Neuronal stem cell (in vitro differentiated cells): ENCODE measurements at places on chromosomes 6 and 20.

- DNase-seq: no peak
Observed at GRCh38 chr6:43520097-43520496, 3.2 kb downstream of the POLR1C start.

DNA sequence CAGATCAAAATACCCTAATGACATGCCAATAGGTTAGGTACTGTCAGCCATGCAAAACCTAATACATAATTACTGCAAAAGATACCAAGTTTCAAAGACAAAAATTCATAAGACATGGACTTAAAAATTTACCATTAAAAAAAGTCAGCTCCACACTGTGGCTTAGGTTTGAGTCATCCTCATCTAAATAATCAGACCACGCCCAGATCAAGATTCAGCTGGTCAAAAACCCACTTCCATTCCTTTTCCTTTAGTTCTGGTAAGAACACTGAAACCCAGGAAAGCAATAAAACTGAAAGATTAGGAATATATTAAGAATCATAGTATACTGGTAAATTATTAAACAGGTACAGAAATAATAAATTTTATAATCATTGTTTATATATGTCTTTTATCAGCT is 81.0 kb upstream of the ASF1A start:
- DNase-seq: no peak

DNA sequence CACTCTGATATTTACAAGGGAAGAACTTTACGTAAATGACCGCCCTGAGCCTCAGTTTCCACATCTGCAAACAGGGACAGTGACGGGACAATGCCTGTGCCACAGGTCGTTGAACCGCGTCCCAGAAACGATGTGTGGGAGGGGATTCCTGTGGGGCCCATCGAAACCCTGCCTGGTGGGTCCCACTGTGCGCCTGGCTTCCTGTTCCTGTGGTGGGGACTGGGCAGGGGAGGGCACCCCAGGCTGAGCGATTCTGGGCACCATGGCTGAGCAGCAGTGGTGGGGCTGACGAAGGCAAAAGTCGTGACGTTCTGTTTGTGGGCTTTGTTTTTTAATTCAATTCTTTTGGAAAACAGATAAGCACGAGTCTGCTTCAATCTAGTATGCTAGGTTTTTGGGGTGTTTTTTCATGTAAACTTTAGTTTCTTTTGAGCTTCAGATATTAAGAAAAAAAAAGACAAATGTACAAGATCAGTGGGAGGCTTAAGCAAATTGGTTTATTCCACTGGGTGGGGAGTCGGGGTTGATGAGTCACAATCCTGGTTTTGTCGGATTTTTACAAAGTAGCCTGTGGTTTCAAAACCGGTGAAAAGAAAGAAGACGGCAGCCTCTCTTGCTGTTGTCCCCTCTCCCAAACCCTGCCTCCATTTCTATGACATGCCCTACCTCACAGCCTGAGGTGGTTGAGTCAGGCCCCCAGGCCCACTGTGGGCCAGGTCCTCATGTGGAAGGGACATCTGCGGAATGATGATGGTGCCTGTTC is 40.4 kb downstream of the GNAS-AS1 start:
- no peak for DNase-seq

- no peak for DNase-seq
Observed at GRCh38 chr20:43386878-43387277, 70.8 kb upstream of the SRSF6 start.

DNA sequence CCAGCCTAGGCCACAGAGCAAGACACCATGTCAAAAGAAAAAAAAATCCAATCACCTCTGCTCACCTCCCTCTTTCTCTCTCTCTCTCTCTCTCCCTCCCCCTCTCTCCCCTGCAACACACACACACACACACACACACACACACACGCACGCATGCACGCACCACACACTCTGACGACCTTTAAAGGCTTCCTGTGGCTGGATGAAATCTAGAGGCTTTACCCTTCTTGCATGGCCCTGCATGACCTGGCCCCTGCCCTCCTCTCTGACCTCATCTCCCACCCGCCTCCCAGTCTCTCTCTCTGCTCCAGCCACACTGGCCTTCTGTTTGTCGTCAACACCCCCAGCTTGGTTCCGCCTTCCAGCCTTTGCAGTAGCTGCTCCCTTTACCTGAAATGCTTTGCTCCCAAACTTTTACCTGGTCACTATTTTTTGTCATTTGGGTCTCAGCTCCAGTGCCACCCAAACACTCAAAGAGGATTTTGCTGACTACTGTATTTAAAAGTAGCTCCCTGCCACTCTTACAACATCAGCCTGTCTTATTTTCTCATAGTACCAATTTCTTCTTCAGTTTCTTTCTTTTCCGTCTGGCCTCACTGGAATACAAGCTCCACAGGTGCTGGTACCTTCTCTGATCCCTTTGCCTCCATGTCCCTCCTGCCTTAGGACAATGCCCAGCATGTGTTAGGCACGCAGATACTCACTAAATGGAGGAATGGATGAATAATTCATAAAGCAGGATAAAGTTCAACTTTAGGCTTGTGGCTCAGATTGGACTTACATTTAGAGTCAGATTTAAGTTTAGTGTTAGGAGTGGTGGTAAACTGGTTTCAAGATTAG is 4.3 kb upstream of the LTA start:
- no peak for DNase-seq

DNA sequence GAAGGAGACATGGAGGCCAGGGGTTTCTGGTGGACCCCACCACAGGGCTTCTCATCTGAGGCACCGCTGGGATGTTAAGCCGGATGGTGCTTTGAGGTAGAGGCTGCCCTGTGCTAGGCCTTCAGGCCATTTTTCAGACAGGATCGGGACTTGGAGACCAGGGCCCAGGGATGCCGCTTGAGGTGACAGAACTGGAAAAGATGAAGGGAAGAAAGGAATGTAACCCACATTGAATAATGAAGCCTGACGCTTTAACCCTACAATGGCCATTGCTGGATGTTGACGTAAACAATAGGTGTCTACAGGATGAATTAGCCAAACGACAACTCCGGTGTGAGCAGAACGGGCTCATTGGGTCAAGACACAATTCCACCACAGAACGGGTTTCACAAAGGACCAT is 62.5 kb downstream of the CEBPB start:
- DNase-seq: no peak

DNA sequence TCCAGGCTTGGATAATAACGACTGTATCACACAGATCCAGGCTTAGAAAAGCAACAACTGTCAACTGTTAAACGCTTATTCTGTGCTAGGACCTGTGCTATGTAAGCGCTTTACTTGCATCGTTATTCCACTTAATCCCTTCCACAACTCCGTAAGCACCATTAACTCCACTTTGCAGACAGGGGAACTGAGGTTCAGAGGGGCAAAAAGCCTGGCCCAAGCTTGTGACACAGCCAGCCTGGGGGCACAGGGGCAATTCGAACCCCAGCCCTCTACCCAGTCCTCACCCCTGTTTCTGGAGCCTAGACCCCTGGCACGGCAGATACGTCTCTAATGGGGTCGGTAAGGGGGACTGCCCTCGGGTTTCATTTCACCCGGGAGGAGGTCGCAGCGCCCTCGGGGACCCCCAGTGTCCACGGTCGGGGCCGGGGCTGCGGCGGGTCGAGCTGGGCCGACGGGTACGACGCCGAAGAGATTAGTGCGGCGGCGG is 411 bp downstream of the DSN1 start:
- DNase-seq: no peak

DNA sequence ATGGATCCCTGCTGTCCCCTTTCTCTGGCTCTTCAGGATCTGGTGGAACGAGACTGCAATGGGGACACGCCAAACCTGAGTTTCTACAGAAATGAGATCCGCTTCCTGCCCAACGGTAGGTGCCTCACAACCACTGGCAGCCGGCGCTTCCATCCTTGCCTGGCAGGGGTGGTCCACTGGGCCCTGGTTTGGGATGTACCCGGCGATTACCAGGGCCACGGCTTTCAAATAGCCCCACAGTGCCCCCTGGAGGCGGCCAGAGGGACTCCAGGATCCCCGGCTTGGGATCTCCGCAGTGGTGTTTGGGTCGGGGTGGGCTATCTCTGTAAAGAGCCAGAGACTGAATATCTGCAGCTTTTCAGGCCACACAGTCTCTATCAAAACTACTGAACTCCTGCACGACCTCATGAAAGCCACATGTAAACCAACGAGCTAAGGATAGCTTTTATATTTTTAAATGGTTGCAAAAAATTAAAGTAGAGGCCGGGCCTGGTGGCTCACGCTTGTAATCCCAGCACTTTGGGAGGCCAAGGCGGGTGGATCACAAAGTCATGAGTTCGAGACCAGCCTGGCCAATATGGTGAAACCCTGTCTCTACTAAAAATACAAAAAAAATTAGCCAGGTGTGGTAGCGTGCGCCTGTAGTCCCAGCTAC is 3.7 kb downstream of the OGFR start:
- DNase-seq: peak; percentile 57

DNA sequence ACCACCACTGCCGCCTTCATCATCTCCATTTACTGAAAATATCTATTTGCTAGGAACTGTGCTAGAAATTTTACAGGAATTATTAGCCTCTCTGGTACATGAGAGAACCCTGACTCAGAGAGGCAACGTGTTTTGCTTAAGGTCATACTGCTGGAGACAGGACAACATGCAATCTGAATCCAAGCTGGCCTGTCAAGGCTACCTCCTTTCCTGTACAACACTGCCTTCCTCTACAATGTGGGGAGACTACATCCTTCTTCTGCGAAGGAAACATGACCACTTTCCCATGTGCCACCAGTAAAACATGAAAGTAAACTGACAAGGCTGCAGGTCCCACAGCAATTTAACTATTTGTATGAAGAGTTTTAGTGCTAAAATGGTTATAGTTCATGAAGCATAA is 200.9 kb downstream of the BACH2 start:
- DNase-seq: no peak

DNA sequence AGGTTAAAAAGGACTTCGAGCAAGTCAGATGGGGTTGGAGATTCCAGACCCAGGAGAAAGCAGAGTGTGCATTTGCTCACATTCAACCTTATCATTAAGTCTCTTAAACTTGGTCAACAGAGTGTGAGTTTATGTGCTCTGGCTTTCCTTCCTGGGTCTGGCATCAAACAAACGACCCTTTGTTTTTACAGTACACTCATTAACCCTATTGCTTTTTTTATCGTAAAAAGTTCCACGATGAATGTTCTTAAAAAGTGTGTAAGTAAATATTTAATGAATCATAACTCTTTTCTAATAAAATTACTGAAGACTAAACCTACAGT is 2.5 kb downstream of the FYN start:
- DNase-seq: no peak

DNA sequence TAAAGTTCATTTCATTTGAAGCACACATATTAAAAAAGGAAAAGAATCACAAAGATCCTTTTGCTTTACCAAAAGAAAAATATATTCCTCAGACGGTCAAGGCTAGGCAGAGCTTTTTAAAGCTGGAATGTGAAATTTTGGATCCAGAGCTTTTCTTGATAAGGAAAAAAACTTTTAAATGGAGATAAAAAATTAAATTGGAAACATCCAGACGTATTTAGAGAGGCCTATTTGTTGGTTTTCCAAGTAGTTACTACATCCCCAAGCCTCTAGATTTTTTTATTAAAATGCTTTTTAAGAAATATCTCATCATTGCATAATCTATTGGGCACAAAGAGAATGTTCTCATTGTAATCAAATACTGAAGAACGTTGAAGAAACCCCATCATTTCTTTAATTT is 385.7 kb upstream of the CITED2 start:
- no peak for DNase-seq

DNA sequence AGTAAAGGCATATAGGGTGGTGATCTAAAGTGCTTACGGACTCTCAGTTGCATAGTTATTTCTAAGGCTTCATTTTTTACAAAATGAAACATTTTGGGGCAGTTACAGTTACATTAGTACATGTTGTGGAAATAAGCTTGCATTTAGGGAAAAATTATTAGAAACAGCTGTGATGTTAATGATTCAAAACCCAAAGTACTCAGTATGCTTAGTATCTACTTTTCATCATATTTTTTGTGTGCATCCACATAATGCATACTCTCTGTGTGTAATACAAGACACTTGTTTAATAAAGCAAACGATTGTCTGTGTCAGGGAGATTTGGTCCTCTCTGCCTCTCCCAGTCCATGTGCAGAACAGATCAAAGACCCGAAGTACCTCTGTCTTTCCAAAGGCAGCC is 11.4 kb upstream of the TBX18 start:
- no peak for DNase-seq

- DNase-seq: no peak
Observed at GRCh38 chr6:12866422-12867029, 150.0 kb downstream of the PHACTR1 start.

DNA sequence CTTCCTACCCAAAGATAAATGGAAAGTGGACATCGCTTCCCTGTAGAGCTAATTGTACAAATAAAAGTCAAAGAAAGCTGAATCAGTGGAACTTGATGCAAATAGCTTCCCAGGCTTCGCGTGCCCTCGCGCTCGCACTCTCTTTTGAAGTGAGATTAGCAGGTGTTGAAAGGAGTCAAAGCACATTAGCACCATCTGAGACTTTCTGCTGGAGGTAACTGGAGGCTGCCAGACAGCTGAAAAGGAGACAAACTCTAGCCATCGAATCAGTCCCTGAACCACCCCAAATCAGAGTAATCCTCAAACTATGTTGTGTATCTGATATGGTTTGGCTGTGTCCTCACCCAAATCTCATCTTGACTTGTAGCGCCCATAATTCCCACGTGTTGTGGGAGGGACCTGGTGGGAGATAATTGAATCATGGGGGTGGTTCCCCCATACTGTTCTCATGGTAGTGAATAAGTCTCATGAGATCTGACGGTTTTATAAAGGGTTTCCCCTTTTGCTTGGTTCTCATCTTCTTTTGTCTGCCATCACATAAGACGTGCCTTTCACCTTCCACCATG is 23.7 kb downstream of the SULF2 start:
- DNase-seq: peak; percentile 35

DNA sequence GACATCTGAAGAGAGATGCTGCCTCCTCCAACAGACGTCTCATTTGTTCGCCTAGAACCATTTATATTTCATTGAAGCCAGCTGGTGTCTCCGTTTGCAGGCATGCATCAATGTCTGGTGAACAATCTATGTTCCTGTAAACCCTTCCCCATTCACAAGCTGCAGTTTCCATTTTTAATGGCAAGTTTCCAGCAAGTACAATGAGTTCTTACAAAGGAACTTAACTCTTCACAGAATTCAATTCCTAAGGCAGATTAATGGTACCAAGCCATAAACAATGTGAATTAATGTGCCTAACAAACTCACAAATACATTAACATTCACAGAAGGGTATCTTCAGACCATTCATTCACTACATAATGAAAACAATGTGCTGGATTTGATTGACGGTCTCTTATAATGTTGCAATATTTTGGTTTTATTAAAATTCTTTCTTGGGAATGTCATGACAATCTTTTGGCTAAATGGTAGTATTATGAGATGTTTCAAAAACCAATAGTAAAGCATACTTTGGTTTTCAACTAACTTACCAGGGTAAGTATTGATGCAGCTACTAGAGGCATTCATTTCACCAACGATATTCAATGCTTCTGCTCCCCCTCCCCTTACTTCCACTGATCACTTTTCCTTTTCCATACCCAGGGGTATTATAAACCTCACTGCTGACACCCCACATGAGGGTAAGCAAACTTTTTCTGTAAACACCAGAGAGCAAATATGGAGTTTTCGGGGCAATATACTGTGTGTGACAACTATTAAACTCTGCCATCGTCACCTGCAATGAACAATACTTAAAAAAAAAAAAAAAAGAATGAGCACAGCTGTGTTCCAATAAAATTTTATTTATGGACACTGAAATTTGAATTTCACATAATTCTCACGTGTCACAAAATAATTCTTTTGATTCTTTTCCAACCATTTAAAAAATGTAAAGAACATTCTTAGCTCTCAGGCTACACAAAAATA is 4.2 kb downstream of the AKIRIN2 start:
- DNase-seq: no peak
